ENCODE measurements at places on chromosomes 11 and 22.

- no peak overlapping the region for H3K4me3 ChIP-seq
- H3K36me3 ChIP-seq = no peaks in the 10 kb centered on the region
Observed at GRCh38 chr11:126105022-126105747, 42.5 kb upstream of the CDON start.

GRCh38 chr11:26137651-26138050 is 194.3 kb upstream of the ANO3 start:
- no peak overlapping the region for H3K4me3 ChIP-seq
- no peaks in the 10 kb centered on the region for H3K4me1 ChIP-seq
- H3K36me3 ChIP-seq = no peaks in the 10 kb centered on the region
- DNase-seq = no peak
- H3K27ac ChIP-seq = no peak overlapping the region

DNA sequence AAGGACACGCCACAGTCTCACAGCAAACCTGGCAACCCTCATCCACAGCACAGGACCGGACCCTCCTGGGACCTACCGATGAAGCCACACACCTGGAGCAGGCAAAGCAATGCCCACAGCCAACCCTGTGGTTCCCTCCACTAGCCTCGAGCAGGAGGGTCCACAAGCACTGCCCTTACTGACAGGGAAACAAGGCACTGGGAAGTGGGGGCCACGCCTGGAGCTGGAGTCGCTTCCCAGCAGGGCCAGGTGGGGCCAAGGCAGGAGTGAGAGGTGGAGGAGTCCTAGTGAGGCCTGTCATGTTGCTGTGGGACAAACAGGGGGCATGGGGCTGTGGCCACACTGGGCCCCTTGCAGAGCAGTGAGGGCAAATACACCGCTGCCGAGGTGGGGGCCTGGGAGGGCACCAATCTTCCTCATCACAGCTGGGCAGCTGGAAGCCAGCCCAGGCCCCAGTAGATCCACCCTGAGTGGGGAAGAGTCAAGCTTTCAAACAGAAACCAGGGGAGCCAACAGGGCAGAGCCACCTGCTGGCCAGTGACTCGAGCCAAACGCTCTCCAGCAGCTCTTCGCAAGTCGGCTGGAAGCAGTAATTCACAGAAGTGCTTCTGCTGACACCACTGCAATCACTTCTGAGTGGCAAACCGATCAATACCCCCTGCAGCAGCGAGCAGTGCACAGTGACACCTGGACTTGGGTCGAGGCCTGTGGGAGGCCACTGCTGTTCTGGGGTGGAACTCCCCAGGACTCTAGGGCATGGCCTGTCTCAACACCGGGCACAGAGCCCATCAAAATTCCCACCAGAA is 13.7 kb downstream of the SULT4A1 start:
- no peaks in the 10 kb centered on the region for H3K4me1 ChIP-seq
- no peaks in the 10 kb centered on the region for H3K27me3 ChIP-seq
- H3K36me3 ChIP-seq = no peaks in the 10 kb centered on the region
- H3K27ac ChIP-seq = no peak overlapping the region

DNA sequence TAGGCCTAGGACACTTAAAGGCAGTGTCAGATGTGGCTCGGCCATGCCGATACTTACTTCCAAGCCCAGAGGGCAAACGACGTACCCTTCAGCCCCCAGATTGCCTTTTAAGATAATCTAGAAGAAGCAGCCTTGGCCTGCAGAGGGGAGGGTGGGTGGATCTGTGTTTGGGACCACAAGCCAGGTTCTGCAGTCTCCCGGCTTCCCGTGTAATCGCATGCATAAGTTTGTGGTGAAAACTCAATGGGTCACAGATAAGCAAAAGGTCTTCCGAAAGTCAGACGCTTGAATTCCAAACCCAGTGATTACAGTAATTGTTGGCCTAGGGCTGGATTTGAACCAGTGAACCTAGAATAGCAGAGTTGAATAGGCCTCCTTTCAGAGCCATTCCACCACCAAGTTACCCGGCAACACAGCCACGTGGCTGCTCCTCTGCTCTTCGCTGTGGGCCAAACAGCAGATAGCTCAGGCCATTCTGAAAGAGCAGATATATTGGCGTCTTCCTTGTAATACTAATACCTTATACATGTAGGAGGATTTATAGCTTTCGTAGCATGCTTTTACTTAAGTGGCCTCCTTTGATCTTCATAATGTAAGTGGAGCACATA is 170.8 kb upstream of the CADM1 start:
- H3K4me1 ChIP-seq = no peaks in the 10 kb centered on the region
- H3K36me3 ChIP-seq = no peaks in the 10 kb centered on the region
- no peak for DNase-seq
- H3K27ac ChIP-seq = no peak overlapping the region
- H3K4me3 ChIP-seq = no peak overlapping the region

- H3K27ac ChIP-seq = no peak overlapping the region
- H3K4me1 ChIP-seq = no peaks in the 10 kb centered on the region
- no peaks in the 10 kb centered on the region for H3K36me3 ChIP-seq
- H3K27me3 ChIP-seq = no peaks in the 10 kb centered on the region
Observed at GRCh38 chr11:107743191-107743590, 31.3 kb upstream of the SLN start.

GRCh38 chr11:117950301-117950700 is 21.1 kb upstream of the TMPRSS13 start:
- H3K27me3 ChIP-seq = no peaks in the 10 kb centered on the region
- peaks cover 94% of the 10 kb centered on the region for H3K4me1 ChIP-seq
- peak; percentile 83 for DNase-seq

DNA sequence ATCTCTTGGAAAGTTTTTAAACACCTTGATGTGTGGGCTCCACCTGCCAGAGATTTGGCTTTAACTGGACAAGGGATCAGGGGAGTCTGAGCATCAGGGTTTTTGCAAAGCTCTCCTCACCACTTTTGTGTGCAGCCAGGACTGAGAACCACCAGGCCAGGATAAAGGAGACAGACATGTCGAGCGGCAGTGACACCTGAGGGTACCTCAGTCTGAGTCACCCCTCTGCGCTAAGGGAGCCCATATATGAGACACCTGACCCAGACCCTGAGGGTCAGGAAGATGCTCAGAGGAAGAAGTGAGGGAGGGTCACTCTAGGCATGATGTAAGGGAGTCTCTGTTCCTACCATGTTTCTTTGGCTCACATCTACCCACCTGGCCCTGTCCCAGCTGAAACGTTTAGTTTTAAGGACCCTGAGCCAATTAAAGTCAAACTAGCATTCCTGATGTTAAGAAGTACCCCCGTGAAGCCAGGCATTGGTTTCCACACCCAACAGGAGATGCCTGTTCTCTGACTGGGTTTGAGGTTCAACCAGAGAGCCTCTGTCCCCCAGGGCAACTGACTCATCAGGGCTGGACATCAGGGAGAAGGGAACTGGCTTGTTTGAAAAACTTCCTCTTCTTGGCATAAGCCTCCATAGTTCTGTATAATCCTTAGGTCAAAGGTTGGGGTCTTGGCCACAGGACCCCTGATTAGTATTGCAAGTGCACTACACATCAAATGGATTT is 72.4 kb upstream of the BIRC3 start:
- H3K36me3 ChIP-seq = no peaks in the 10 kb centered on the region
- H3K27ac ChIP-seq = no peak overlapping the region
- H3K27me3 ChIP-seq = no peaks in the 10 kb centered on the region
- H3K4me3 ChIP-seq = no peak overlapping the region

- H3K36me3 ChIP-seq = no peaks in the 10 kb centered on the region
- H3K27ac ChIP-seq = no peak overlapping the region
- DNase-seq = no peak
- no peaks in the 10 kb centered on the region for H3K27me3 ChIP-seq
Observed at GRCh38 chr11:17780668-17781067, 46.1 kb downstream of the KCNC1 start.

DNA sequence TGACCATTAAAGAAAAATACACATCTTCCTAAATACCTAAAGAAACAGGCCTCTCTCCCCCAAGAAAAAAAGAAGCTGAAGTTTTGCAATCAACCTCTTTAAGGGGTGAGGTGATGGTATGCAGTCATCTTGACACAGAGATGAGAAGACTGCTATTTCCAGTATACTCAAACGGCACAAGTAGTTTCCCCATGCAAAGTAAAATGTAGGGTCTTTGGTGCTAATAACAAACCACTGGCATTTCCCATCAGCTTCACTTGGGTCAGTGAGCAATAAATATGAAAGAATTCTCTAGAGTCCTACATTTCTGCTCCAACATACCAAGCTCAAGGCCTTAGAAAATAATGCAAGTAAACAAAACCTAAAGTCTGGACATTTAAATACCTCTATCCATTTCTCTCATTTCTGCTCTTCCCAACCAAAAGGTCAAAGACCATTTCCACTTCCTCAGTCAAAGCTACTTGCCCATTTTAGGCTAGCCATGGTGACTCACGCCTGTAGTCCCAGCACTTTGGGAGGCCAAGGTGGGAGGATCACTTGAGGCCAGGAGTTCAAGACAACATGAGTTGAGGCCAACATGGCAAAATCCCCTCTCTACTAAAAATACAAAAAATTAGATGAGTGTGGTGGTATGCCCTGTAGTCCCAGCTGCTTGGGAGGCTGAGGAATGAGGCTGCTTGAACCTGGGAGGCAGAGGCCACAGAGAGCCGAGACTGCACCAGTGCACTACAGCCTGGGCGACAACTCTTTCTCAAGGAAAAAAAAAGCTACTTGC is 39.5 kb upstream of the CHRNA10 start:
- no peak overlapping the region for H3K27ac ChIP-seq
- no peak overlapping the region for H3K4me3 ChIP-seq
- no peaks in the 10 kb centered on the region for H3K4me1 ChIP-seq
- no peaks in the 10 kb centered on the region for H3K27me3 ChIP-seq
- H3K36me3 ChIP-seq = peaks cover 54% of the 10 kb centered on the region

GRCh38 chr11:78651136-78651775 is 76.6 kb upstream of the NARS2 start:
- no peak overlapping the region for H3K4me3 ChIP-seq
- no peak overlapping the region for H3K27ac ChIP-seq
- H3K4me1 ChIP-seq = no peaks in the 10 kb centered on the region
- H3K36me3 ChIP-seq = no peaks in the 10 kb centered on the region
- H3K27me3 ChIP-seq = no peaks in the 10 kb centered on the region
- no peak for DNase-seq

DNA sequence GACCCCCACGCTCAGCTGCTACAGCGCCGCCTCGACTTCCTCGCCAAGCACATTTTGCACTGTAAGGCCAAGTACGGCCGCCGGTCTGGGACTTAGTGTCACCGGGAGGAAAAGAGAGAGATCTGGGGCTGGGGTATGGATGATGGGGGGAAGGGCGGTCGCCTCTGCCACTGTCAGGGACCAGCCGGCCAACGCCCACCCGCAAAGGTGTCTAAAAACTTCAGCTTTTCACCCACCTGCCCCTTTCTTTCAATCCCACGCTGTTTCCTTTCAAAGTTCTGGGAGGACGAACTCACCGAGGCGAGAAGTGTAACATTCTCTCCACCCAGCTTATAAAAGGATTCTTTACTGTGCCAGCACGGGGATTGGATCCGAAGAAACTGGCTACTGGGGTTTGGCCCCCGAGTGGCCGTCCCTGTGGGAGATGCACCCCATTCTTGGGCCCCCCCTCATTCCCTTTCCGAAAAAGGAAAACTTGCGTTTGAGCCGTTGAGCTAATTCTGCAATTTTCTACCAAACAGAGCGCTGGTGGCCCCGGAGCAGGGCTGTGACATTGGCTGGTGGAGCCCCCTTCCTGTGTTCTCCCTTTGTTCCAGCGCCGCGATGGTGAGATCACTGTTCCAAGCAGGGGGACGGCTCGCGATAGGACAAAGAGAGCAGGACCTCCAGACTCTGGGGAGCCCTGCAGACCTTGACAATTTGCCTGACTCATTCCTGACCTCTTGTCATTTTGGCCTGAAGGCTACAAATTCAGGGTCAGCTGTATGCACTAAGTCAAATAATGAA is 1.8 kb downstream of the FJX1 start:
- no peak overlapping the region for H3K4me3 ChIP-seq
- no peaks in the 10 kb centered on the region for H3K36me3 ChIP-seq
- DNase-seq = no peak
- H3K4me1 ChIP-seq = peaks cover 15% of the 10 kb centered on the region
- H3K27me3 ChIP-seq = peaks cover 39% of the 10 kb centered on the region

DNA sequence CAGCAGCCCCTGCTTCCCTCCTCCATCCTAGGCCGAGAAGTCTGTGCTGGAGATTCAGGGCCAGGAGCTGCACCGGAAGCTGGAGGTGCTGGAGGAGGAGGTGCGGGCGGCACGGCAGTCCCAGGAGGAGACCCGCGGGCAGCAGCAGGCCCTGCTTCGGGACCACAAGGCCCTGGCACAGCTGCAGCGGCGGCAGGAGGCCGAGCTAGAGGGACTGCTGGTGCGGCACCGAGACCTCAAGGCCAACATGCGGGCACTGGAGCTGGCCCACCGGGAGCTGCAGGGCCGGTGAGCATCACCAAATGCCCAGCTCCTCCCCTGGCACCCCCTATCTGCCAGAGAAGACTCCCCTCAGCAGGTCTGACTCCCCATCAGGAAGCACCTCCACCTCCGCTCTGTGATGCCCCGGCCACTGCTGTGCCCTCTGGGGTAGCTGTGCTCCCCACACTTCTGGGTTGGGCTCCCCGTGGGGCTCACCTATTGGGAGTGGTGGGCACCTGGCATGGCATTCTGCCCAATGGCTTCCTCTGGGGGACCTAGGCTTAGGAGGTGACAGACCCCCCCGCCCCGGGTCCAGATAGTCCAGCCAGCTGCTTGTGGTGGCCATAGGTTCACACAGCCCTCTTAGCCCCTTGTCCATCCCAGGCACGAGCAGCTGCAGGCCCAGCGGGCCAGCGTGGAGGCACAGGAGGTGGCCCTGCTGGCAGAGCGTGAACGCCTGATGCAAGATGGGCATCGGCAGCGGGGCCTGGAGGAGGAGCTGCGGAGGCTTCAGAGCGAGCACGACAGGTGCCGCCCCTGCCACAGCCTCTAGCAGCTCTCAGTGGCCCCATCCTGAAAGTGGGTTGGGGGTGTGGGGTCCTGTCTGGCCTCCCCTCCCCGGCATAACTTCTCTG is 6.6 kb upstream of the RPS6KA4 start:
- H3K4me1 ChIP-seq = peaks cover 2% of the 10 kb centered on the region
- no peak overlapping the region for H3K4me3 ChIP-seq
- H3K36me3 ChIP-seq = peaks cover 6% of the 10 kb centered on the region
- no peak overlapping the region for H3K27ac ChIP-seq
- no peak for DNase-seq

DNA sequence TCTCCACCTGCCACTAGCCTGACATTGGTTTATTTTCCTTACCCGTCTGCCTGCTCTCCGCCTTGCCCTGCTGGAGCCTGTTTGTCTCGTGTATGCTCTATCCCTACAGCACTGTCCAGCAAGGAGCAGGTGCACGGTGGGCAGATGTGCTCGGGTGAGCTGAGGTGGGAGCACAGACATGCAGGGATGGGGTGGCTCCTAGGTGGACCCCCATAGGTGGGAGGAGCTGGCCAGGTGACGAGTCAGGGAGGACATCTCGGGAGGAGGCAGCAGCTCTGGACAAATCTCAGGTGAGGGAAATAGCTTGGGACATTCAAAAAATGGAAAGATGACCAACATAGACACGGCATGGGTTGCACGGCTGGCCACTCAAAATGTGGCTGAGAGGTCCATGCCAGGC is 89.2 kb upstream of the SHANK2 start:
- H3K4me3 ChIP-seq = no peak overlapping the region

GRCh38 chr11:18769802-18770456 is 21.7 kb downstream of the PTPN5 start:
- no peak overlapping the region for H3K27ac ChIP-seq
- no peak overlapping the region for H3K4me3 ChIP-seq
- H3K27me3 ChIP-seq = no peaks in the 10 kb centered on the region
- H3K36me3 ChIP-seq = no peaks in the 10 kb centered on the region

- peaks cover 24% of the 10 kb centered on the region for H3K4me1 ChIP-seq
- no peak overlapping the region for H3K27ac ChIP-seq
Observed at GRCh38 chr11:61828629-61829407, 718 bp downstream of the FADS2 start.

- no peak for DNase-seq
- H3K36me3 ChIP-seq = no peaks in the 10 kb centered on the region
Observed at GRCh38 chr22:37986371-37986770, 2.0 kb upstream of the SOX10 start.
